ENCODE measurements at places on chromosomes 3 and 15.
A peak's percentile ranks its signal among the peaks of the same experiment; 100 is the strongest.

DNA sequence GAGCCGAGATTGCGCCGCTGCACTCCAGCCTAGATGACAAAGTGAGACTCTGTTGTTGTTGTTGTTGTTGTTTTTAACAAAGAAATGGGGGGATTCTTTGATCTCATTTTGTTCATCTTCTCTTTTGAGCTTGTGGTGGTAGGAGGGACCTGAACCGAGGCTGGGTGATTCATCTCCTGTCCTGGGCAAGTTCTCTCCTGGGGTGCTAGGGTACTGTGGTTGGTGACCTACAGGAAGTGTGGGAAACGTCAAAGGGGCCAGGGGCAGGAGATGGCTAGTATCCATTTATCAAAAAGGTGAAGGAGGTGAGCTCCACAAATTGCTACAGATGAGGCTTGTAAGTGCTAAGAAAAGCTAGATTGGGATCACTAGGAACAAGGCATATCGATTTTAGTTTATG is 14.3 kb downstream of the PPCDC start:
- no peak for DNase-seq

DNA sequence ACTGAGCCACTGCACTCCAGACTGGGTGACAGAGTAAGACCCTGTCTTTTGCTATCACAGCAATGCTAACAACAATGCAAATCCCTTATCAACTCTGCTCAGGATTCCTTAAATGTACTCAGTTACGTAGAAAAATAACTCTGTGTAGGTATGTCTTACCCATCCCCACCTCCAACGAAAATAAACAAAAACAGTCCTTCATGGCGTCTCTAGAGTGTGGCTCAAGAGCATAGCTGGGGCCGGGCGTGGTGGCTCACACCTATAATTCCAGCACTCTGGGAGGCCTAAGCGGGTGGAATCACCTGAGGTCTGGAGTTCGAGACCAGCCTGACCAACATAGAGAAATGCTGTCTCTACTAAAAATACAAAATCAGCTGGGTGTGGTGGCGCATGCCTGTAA is 13.2 kb upstream of the NCKIPSD start:
- DNase-seq, result no peak

DNA sequence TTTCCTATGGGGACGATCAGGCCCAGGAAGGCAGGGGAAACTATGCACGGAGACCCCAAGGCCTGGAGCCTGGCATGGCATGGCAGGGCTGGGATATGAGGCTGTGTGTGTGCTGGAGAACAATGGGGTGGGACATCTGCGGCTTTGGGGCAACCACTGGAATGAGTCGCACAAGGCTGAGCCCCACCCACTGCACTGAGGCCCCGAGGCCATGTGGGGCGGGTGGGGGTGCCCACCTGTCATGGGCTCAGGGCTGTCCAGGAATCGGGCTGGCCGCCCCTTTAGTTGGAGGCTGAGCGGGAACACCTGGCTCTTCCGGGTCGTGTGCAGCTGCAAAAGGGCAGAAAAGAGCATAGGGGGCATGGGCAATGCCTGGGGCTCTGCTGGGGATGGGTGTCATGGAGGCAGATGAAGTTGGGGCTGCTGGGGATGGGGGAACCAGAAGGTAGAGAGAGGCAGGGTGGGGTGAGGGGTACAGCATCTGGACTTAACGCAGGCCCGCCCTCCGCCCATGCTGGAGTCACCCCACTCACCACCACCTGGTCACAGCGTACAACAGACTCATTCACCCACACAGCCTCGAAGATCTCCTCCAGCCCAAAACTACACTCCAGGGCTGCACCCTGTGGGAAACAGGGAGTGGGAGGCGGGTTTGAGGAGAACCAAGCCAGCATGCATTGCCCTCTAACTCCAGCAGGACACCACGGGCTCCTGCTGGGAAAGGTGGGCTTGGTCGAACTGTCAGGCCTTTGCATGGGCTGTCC is 31.1 kb downstream of the PLXND1 start:
- DNase-seq, result no peak

GRCh38 chr15:32108661-32109060 is 78.3 kb downstream of the CHRNA7 start:
- DNase-seq, result no peak

- DNase-seq, result no peak
Observed at GRCh38 chr3:8365541-8365940, 136.1 kb upstream of the LMCD1 start.

GRCh38 chr3:44642337-44642736 is 6.2 kb upstream of the ZNF35 start:
- no peak for DNase-seq

- no peak for DNase-seq
Observed at GRCh38 chr15:48915861-48916260, 37.9 kb downstream of the EID1 start.

DNA sequence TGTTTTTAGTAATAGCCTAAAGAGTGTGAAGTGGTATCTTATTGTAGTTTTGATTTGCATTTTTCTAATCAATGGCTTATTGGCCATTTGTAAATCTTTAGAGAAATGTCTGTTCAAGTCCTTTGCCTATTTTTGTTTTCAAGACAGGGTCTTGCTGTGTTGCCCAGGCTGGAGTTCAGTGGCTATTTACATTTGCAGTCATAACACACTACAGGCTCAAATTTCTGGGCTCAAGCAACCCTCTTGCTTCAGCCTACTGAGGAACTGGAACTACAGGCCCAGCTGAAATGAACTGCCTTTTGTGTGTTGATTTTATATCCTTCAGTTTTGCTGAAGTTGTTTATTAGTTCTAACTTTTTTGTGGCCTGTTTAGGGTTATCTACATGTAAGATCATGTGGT is 27.9 kb downstream of the BSN start:
- DNase-seq, result no peak

- DNase-seq, result no peak
Observed at GRCh38 chr3:78021710-78022109, 981.8 kb downstream of the ROBO2 start.

- DNase-seq, result no peak
Observed at GRCh38 chr15:100703032-100703578, 100.7 kb downstream of the ASB7 start.

DNA sequence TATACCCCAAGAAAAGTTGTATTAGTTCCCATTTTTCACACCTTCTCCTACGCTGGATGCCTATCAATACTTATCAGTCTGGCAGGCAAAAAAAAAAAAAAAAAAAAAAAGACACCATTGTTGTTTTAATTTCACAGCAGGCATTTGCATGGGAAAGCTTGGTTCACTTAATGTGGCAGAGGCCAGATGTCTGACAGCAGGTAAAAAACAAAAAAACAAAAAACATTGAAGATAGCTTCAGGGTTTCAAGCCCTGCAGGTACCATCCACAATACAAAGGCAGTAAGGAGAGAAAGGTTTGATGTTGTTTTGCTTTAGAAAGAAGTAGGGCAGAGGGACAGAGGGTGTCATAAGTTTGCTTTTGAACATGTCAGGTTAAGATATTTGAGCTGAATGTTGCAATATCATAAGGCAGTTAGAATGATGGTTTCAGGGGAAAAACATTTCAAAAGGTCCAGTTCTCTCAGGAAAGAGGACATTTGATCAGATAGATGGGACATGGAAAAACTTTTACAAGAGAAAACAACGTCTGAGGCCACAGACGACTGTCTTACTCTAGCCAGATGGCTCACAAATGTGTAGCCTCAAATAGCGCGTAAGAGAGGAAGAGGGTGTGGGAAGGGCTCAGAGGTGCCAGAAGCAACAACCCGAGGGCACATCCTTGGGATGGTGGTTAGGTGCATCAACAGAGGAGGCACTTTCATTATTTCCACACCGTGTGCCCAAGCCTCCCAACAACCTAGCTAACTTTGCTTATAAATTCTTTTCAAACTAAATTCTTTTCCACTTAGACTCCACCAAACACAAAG is 25.7 kb downstream of the PCOLCE2 start:
- DNase-seq, result no peak

DNA sequence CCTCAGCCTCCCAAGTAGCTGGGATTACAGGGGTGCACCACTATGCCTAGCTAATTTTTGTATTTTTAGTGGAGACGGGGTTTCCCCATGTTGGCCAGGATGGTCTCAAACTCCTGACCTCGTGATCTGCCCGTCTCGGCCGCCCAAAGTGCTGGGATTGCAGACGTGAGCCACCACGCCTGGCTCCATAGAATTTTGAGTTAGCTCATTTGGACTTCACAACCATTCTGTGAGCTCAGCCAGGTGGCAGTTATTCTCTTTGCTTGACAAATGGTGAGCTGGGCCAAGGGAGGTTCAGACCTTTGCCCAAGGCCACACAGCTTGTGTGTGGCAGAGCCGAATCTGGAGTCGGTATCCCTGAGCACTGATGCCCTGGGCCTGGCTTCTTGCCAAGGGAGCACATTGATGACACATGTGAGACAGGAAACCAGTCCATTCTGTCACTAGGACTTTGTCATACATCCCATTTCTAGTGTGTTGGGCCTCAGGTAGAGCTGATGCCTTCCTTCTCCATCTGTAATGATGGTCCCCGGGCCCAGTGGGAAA is 17.6 kb downstream of the PODXL2 start:
- DNase-seq, result no peak

GRCh38 chr3:101867511-101867910 is 18.2 kb downstream of the NFKBIZ start:
- DNase-seq, result no peak

GRCh38 chr3:36969540-36970432 is 23.1 kb downstream of the EPM2AIP1 start:
- DNase-seq, result no peak

DNA sequence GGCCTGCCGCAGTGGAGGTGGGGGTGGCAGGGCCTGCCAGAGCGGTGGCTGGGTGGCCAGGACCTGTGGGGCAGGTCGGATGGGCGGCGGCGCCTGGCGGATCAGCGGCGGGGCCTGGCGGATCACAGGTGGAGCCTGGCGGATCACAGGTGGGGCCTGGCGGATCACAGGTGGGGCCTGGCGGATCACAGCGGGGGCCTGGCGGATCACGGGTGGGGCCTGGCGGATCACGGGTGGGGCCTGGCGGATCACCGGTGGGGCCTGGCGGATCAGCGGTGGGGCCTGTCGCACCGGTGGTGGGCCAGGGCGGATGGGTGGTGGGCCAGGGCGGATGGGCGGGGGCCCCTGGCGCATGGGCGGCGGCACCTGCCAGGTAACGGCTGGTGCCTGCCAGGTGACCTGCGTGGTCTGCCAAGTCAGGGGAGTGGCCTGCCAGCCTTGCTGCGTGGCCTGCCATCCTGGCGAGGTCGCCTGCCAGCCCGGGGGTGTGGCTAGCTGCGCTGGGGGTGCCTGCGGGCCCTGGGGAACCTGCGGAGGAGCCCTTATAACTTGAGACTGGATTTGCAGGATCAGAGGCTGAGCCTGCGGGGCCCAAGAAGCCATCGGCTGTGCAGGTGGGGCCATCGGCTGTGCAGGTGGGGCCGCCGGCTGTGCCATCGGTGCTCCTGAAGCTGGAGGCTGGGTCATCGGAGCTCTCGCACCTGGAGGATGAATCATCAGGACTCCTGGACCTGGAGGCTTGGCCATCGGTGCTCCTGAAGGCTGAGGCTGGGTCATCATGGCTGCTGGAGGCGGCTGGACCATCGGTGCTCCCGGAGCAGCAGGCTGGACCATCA is 1.3 kb downstream of the MAGEL2 start:
- DNase-seq, result no peak

- DNase-seq, result no peak
Observed at GRCh38 chr3:177626045-177626444, 428.8 kb upstream of the TBL1XR1 start.

- DNase-seq, result no peak
Observed at GRCh38 chr3:159926573-159926972, 62.1 kb upstream of the IL12A start.

DNA sequence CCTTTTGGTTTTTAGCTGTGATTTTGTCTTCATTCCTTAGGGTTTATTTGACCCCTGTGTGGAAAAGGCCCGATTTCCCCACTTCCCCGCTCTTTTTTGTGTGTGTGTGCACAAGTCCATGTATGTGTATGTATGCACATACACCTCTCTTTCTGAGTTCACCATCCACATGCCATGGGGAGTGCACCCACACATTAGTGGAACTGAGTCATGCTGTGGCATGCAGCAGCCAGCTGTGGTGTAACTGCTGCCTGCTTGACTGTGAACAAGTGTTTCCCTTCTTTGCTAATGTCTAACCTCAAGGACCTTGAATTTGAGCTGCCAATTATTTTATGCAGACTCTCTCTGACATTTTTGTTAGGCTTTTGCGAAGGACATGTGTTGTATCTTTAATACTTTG is 434.9 kb upstream of the TPM1 start:
- no peak for DNase-seq

DNA sequence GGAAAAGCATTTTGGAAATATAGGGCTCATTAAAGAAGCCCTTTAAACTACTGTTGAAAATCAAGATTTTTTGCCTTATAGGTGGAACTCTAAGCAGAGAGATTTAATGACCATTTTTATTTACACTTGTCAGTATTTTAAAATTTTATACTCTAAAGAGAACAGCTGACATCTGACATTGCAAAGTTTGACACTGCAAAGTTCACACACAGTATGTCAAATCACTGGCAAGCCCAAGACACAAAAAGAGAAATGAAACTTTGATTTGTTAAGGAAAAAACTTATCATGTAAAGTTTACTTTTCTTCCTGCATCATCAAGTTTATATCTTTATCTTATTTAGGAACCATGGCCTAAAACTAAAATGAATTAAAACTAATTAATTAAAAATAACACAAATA is 40.2 kb downstream of the DPH6 start:
- no peak for DNase-seq

DNA sequence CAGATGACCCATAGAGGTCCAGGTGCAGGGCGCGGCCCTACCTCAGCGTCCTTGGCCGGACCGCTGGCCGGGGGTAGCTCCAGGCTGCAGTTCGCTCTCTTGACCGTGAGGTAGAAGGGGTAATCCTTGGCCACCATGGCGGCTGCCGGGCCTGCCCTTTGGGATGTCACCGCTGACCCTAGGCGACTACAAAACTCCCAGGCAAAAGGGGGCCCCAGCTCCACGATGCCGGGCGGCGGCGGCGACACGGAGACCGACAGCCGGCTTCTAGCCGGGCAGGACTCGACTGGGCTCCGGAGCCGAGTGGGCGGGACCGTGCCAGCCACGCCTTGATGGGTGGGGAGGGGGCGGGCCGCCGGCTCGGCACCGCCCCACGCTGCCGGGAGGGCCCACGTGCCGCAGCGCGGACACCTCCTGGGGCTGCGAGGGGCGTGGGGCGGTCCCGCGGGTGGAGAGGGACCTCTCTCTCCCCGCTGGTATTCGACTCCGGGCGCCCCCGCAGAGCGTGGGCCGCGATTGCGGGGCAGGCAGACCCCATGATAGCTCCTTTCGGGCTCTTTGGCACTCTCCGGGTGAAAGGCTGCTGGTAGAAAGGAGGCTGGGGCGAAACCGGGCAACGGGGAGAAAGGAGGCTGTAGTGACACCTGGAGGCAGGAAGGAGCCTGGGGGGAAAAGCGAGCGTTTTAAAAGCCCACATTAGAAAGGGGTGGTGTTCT is at the start of gene ARHGEF3:
Gene ARHGEF3, minus strand, starts transcription at position 288 of the 716 bp plus-strand sequence. Its CDS starts 151 bp downstream, at position 137.
- peak; percentile 85 for DNase-seq

- peak; percentile 15 for DNase-seq
Observed at GRCh38 chr3:9168241-9168741, 81.2 kb downstream of the SRGAP3 start.
